ENCODE measurements at places on chromosomes 2 and 18.
A peak's percentile ranks its signal among the peaks of the same experiment; 100 is the strongest.

DNA sequence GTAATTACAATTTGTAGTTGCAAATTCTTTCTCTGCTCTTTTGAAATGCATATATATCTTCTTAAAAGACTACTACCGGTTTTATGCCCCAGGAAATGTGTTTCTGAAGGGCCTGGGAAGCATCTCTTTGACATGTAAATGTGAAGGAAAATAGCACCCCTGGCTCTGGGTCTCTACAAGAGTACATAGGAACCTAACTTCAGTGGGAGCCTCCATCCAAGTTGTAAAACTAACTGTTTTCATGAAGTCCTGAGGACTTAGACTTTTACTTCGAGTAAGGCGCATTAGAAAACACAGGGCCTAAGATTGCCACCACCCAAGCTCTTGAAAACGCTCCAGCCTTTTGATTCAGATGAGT is 99.4 kb downstream of the CBLN2 start:
- no peaks in the 10 kb centered on the region for H3K27me3 ChIP-seq
- H3K27ac ChIP-seq: no peak overlapping the region
- H3K36me3 ChIP-seq: no peaks in the 10 kb centered on the region
- H3K4me3 ChIP-seq: no peak overlapping the region
- no peaks in the 10 kb centered on the region for H3K4me1 ChIP-seq

- no peaks in the 10 kb centered on the region for H3K36me3 ChIP-seq
- H3K27me3 ChIP-seq: no peaks in the 10 kb centered on the region
- no peak overlapping the region for H3K27ac ChIP-seq
- H3K4me1 ChIP-seq: no peaks in the 10 kb centered on the region
Observed at GRCh38 chr18:44143072-44143471, 537.6 kb upstream of the SETBP1 start.

- no peak for DNase-seq
- H3K4me3 ChIP-seq: no peak overlapping the region
- H3K36me3 ChIP-seq: no peaks in the 10 kb centered on the region
- H3K27ac ChIP-seq: no peak overlapping the region
Observed at GRCh38 chr2:101386599-101387150, 628 bp downstream of the CREG2 start.

DNA sequence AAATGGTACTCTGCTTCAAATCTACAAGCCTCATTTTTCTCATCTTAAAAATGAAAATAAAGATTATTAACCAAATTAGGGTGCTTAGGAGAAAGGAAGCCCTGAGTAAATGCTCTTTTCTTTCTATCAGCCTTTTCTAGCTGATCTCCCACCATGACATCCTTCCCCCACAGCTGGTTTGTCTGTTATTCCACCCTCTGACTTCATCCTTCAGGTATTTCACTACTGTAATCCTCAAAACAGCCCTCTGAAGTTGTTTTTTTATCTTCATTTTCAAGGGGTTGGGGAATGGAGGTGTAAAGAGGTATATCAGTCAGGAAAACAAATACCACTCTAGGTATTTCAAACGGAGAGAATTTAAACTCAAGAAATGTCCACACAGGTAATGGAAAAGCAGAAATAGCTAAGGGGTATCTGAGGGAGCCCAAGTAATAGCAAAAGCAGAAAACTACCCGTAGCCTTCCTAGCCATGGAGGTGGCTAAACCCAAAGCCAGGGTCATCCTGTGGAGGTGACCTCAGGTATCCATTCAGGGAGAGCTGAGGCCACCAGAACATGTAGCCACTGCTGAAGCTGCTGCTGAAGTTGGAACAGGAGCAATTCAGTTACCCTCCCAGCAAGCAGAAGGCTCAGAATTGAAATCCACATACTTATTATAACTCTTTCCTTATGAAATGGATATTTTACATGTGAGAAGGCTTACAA is 990.9 kb upstream of the ACVR2A start:
- H3K4me1 ChIP-seq: no peaks in the 10 kb centered on the region
- no peaks in the 10 kb centered on the region for H3K36me3 ChIP-seq
- no peak overlapping the region for H3K27ac ChIP-seq
- no peak overlapping the region for H3K4me3 ChIP-seq
- no peak for DNase-seq
- H3K27me3 ChIP-seq: no peaks in the 10 kb centered on the region

GRCh38 chr18:63218472-63218871 is 101.1 kb downstream of the BCL2 start:
- peaks cover 76% of the 10 kb centered on the region for H3K36me3 ChIP-seq
- H3K4me3 ChIP-seq: peak overlapping the region; percentile 25
- peak overlapping the region; percentile 47 for H3K27ac ChIP-seq
- no peaks in the 10 kb centered on the region for H3K27me3 ChIP-seq

DNA sequence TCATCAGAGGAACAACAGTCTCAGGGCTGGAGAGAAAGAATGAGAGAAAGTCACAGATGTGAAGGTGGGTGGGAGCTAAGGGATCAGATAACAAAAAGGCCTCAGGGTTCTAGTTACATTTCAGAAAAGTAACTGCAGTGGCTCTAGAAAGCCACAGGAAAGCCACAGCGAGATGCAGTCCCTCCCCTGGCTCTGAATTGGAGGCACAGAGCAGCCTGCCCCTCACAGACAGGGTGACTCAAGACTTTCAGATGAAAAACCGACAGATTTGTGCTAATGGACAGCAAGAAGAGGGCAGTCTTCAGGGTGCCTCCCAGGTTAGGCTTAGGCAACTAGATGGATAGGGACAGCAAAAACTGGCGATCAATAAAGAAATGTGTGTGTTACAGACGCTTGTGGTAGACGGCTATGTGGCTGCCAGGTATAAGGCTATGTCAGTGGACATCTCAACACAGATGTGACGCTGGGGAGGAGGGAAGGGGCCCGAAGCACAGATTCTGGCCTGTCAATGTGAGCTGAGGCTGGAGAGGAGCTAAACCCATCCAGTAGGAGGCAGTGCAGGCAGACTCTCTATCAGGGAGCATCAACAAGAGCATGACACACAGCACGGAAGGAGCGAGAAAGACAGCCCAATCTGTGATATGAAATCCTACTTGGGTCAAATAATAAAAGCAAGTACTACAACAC is 26.2 kb downstream of the UNC50 start:
- peaks cover 16% of the 10 kb centered on the region for H3K36me3 ChIP-seq
- H3K27me3 ChIP-seq: no peaks in the 10 kb centered on the region
- peak overlapping the region; percentile 86 for H3K27ac ChIP-seq
- peak; percentile 43 for DNase-seq
- H3K4me1 ChIP-seq: peaks cover 27% of the 10 kb centered on the region

DNA sequence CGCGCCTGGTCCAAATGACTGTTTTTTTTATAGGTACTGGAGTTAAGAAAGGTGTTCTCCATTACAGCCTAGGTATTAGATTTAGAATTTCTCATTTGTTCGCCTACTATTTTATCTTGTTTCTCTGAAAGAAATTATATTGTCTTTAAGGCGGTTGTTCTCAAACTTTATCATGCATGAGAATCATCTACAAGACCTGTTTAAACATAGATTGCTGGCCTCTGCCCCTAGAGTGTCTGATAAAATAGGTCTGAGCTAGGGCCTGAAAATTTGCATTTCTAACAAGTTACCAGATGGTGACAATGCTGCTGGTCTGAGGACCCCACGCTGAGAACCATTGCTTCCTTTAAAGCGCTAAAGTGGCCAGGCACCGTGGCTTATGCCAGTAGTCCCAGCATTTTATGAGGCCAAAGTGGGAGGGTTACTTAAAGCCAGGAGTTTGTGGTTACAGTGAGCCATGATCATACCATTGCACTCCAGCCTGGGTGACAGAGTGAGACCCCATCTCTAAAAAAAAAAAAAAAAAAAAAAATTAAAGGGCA is 34.0 kb upstream of the RNF138 start:
- no peaks in the 10 kb centered on the region for H3K27me3 ChIP-seq
- H3K4me1 ChIP-seq: peaks cover 20% of the 10 kb centered on the region
- no peak overlapping the region for H3K4me3 ChIP-seq
- peaks cover 13% of the 10 kb centered on the region for H3K36me3 ChIP-seq
- no peak for DNase-seq

- H3K36me3 ChIP-seq: no peaks in the 10 kb centered on the region
- H3K27ac ChIP-seq: no peak overlapping the region
- DNase-seq: no peak
- no peaks in the 10 kb centered on the region for H3K27me3 ChIP-seq
Observed at GRCh38 chr2:67318993-67319481, 78.1 kb upstream of the ETAA1 start.

DNA sequence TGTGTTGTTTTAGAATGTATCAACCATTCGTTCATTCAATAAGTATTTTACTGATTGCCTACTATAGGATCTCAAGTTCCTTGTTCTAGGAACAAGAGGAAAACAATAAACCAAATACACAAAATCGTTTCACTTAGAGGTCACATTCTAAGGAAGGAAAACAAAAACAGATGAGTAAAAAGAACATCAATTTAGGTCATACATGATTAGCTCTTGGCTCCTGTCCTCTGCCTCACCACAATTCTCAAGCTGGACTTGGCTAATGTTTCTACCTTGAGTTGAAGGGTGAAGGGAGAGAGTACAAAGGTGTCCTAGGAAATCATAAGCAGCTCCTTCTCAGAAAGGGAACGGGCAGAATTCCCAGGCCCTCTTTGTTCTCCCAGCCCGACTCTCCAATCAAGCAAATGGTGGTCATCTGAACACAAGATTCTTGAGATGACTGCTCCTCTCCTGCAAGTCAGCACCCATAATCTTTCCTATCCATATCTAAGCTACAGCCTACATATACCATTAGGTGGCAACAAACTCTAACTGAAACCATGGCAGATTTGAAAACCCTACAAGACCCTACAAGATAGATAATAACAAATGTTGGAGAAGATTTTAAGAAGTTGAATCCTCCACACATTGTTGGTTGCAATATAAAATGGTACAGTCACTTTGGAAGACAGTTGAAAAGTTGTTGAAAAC is 76.0 kb downstream of the CBLN2 start:
- no peak overlapping the region for H3K27ac ChIP-seq
- H3K27me3 ChIP-seq: no peaks in the 10 kb centered on the region
- H3K4me1 ChIP-seq: no peaks in the 10 kb centered on the region
- no peak overlapping the region for H3K4me3 ChIP-seq
- no peaks in the 10 kb centered on the region for H3K36me3 ChIP-seq
- no peak for DNase-seq

DNA sequence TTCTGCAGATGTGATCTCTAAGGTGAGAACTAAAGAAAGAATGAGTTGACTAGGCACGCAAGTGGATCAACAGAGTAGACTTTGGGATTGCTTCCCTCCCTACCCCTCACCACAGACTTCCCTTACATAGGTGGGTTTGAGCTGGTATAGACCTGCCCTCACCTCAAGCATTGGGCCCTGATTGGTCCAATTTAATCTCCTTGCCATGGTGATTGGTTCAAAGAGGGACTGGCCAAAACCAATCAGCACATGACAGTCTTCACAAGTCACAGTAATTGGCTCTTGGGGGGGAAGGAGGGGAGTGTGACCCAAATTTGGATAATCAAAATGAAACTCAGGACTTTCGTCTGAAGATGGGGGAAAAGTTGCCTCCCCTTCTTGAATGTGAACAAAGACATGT is 36.6 kb upstream of the LNPK start:
- DNase-seq: no peak
- H3K4me1 ChIP-seq: no peaks in the 10 kb centered on the region
- H3K4me3 ChIP-seq: no peak overlapping the region
- H3K27me3 ChIP-seq: peaks cover 34% of the 10 kb centered on the region
- H3K36me3 ChIP-seq: peaks cover 2% of the 10 kb centered on the region

GRCh38 chr2:224041554-224041953 is 2.5 kb upstream of the SERPINE2 start:
- H3K4me1 ChIP-seq: peaks cover 20% of the 10 kb centered on the region
- H3K27ac ChIP-seq: no peak overlapping the region
- H3K36me3 ChIP-seq: peaks cover 1% of the 10 kb centered on the region
- peaks cover 49% of the 10 kb centered on the region for H3K27me3 ChIP-seq
